Activated naive CD4-positive, alpha-beta T cell treated with anti-CD3 and anti-CD28 coated beads, Interleukin-2, amount 50 U/mL, for 16 hours (primary cell): ENCODE measurements at places on chromosomes 3 and 15.

- DNase-seq, result no peak
These were observed 546.9 kb upstream of the CFAP20DC start for GRCh38 chr3:59596741-59597140.

DNA sequence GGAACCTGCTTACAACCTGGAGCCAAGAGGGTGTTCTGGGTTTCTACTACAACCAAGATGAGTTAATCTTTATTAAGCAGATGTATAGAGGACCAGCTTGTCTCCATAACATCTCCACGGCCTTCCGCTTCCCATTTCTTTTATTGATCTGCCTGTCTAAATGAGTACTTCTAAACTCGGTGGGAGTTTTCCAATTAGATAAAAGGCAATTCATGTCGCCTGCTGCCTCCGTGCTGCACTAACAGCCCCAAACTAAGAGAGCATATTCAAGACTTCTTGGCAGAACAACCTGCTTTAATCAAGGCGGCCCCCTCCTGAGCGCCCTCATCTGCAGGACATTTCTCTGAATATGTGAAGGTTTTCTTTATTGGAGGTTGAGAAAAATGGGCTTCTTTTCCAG, 270.1 kb downstream of the PDCD6IP start:
- DNase-seq, result no peak

GRCh38 chr3:186193534-186194450, 84.9 kb upstream of the ETV5 start:
- no peak for DNase-seq

- no peak for DNase-seq
These were observed 244.2 kb upstream of the ST8SIA2 start for GRCh38 chr15:92149465-92149864.

- no peak for DNase-seq
These were observed 52.6 kb upstream of the CCR2 start for GRCh38 chr3:46301122-46301835.

DNA sequence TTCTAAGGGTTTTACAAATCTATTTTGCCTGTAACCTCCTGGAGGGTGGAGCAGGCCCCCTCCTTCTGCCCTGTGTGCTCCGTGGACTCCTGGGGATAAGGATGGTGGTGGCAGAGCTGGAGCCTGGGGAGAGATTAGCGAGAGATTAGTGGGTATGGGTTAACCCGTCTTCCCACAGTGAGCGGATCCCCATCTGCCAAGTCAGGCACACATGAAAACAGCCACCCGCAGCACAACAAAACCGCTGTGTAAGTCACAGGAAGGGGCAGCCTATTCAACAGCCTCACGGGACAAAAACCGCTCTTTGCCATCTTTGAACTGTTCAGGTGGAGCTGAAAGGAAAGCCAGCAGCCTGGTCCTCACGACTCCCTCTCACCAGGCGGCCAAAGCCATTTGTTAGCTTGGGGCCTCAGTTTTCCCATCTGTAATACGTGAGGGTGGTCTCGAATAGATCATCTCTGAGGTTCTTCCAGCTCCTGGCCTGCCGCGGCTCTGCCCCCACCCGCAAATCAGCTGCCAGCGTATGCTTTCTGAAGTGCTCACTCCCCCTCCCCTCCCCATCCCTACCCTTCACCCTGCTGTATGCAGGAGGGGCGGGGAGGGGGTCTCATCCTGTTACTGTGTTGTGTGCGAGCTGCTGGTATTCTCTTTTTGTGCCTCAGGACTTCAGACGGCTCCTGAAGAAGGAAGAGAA, 43.6 kb downstream of the PDIA5 start:
- DNase-seq, result no peak

DNA sequence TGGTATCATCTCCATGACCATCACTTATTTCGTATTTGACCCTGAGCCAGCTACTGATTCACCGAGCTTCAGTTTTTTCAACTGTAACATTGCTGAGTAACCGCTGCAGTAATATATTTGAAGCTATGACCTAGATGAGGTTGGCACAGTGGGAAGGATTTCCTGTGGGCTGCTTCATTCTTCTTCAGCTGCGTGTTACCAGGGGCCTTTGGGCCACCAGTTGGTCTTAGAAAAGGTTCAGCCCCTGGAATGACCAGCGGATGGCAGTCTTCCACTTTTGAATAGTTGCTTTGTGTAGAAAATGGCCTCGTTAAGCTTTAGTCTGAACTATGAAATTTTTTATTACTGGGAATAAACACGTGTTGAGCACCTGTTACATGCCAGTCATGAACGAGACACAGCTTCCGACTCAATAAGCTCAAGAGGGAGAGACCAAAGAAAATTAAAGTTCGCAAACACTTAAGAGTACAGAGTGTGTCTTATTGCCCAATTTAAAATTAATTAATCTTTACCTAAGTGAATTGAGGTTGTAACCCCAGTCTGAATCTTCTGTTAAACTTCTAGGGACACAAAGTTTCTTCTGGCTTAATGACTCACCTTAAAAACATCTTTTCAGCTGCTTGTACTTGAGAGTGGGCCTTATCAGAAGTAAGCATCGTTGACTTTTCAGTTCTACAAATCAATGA, 57.6 kb upstream of the NR2E3 start:
- no peak for DNase-seq

DNA sequence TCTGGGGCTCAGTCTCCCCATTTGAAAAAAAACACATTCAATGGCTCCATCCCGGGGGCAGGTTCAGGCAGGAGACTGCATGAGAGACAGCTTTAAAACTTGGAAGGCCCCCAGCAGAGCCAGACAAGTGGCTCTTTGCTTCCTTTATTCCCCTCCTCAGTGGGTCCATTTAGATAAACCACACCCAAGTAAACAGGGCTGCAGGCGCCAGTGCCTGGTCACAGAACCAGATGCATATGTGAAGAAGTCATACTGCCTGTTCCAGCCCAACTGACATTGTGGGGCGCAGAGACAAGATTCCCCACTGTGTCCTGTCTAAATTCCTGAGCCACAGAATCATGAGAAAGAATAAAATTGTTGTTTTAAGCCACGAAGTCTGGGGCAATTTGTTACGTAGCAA, 9.0 kb downstream of the FBN1 start:
- no peak for DNase-seq

DNA sequence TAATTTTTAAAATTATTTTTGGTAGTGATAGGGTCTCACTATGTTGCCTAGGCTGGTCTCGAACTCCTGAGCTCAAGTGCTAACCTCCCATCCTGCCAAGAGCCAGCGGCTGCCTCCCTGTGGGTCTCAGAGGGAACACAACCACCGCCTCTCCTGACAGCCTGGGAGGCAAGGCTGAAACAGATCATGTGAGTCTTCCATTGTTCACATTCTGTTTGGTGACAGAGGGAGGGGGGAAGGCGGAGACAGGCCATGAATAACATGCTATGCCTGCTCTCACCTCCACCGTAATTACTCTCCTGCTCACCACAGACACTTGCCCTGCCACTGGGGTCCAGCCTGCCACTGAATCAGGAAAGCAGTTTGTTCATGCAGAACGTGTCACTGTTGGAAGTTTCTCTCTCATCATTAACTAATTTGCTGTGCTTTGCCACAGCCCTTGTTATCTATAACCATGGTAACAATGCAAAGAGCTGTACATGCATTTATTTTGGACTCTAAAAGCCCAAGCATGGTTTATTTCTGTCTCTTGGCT, 78.4 kb upstream of the RASGRF1 start:
- no peak for DNase-seq

GRCh38 chr3:152879130-152879789, 44.3 kb downstream of the P2RY1 start:
- no peak for DNase-seq

- DNase-seq, result no peak
These were observed 162.3 kb upstream of the ARHGEF26 start for GRCh38 chr3:153958635-153959595.

- DNase-seq, result no peak
These were observed 779.1 kb downstream of the MECOM start for GRCh38 chr3:168884353-168884903.

DNA sequence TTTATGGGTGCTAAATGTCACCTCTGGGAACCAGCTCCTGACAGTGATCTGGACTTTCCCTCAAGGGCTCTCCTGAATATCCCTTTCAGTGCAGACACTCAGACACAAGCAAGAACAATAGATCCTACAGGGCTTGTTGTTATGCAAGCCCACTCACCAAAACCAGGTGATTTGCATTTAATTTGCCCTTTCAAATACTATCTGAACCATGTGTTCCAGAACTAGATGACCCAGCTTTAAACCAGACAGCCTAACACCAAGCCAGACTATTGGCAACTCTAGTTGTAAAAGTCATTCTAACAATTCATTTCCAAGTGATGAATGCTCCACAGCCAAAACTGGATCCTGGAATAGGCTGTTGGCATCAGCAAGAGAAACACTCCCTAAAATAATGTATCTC, 5.6 kb upstream of the ATP8B4 start:
- DNase-seq, result no peak

DNA sequence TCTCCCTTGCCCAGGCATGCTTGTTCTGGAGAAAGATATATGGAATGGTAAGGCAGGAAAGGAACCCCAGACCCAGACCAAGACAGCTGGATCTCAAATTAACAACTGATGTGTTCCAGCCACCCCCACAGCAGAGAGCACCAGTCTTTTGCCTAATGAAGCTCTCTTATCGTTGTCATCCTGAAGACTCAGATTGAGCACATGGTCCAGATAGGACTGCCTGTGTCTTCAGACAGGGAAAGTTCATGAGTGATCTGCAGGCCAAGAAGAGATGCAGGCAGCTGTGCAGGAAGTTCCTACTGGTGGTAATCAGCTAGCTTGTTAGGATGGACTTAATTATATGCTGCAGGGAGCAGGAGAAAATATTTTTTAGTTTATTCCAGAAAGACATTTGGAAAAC, 53.3 kb downstream of the PPP2R3A start:
- no peak for DNase-seq

- DNase-seq, result no peak
These were observed 67.1 kb downstream of the OXSM start for GRCh38 chr3:25856902-25857518.

- DNase-seq, result peak; percentile 60
These were observed 35.4 kb downstream of the ACP3 start for GRCh38 chr3:132352556-132353143.

- DNase-seq, result no peak
These were observed 2.2 kb downstream of the ZBED2 start for GRCh38 chr3:111592936-111593335.

DNA sequence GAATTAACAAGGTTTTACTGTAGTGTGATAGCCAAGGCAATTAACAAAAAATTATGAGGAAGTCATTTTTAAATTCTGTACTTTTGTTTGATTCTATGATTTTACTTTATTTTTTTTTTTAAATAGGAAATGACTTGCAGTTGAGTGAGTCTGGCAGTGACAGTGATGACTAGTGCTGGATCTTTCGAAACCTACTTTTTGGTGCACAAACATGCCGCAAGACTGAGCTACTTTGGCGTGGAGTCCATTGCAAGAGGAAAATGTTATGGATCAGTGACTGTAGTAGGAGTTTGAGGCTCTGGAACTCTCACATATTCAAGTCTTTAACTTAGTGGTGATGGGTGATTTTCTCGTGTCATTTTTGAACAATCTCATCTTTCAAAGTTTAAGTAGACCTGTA, 11.6 kb downstream of the EAF1 start:
- DNase-seq, result no peak

- DNase-seq, result no peak
These were observed 1195.9 kb downstream of the ROBO2 start for GRCh38 chr3:78235841-78236240.

DNA sequence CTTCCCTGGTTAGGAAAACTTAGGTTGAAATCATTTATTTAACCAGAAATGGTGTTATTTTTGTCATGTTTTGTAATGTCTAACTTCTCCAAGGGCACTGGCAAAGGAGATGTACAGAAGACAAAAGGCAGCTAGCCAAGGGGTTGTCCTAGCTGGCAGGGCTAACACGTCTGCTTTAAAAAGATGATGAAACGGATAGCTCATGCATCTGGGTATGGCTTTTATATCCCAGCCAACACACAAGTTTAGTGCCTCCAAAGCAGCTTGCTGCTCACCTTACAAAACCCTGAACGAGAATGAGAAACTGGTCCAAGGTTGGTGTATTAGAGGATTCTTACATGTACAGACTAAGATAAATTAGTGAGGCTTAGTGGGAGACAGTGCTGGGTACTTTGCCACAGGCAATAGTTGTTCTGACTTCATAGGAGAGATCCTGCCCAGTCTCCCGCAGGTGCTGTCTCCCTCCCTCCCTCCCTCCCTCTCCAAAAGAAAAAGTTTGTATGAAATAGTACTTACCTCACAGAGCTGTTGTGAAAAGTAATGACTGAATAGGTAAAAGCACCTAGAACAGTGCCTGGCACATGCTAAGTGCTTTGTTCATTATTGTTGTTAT, 47.8 kb downstream of the KCNMB2 start:
- no peak for DNase-seq

DNA sequence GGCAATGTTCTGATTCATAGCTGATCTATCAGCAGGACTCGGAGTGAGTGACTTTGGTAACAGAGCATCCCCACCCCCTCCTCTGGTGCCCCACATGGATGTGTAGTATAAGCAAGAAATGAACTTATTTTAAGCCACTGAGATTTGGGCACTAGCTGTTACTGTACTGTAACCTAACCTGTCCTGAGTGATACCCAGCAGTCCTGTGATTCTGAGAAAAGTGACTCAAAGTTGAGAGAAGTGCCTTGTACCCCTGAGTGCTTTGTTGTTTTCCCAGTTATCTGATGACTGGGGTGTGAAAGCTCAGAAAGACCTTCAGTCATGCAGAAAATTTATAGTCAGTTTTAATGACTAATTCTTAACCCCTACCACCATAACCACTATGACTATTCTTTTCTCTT, 439.9 kb upstream of the RBMS3 start:
- no peak for DNase-seq

GRCh38 chr3:157865352-157866000, 240.7 kb downstream of the SHOX2 start:
- DNase-seq, result peak; percentile 30

DNA sequence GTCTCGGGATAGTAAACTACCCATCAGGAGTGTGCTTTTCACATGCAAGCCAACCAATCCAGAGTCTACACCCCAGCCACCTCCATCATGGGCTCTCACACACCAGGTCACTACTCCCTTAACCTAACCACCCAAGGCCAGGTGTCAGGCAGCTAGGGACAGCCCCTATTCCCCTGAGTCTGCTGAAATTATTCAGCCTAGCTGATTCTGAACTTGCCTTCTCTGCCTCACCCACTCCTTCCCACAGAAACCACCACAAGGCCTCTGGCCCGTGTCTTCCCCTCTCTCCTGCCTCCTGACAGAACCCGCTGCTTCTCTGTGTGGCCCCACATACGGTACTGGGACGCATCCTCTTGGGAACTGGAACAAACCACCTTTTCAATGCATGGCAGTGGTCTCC, 82.1 kb downstream of the PCSK6 start:
- no peak for DNase-seq

- DNase-seq, result no peak
These were observed 17.4 kb downstream of the H1-8 start for GRCh38 chr3:129560269-129560787.

- no peak for DNase-seq
These were observed 212.9 kb upstream of the LRRN1 start for GRCh38 chr3:3586336-3586735.

GRCh38 chr15:57054204-57054750, 135.8 kb downstream of the TCF12 start:
- no peak for DNase-seq

DNA sequence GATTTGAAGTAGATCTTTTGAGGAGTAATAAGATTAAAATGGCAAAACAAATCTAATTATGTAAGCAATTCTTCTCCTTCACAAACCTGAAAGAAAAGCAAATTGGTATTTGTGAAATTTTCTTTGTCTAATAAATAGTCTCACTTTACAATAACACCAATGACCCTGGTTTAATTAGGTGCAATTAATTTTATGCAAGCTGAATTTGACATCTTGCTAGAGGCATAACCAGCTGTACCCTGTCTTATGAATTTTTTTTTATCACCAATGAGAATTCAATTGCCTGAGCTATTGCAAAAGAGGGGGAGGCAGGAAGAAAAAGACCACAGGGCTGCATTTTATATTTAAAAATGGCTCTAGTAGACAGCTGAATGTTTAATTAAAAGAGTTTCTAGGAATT, 113.5 kb upstream of the IL12A start:
- DNase-seq, result no peak
